ENCODE measurements at places on chromosomes 6 and 20.

- DNase-seq, result no peak
Observed at GRCh38 chr6:146281651-146282362, 252.9 kb downstream of the GRM1 start.

DNA sequence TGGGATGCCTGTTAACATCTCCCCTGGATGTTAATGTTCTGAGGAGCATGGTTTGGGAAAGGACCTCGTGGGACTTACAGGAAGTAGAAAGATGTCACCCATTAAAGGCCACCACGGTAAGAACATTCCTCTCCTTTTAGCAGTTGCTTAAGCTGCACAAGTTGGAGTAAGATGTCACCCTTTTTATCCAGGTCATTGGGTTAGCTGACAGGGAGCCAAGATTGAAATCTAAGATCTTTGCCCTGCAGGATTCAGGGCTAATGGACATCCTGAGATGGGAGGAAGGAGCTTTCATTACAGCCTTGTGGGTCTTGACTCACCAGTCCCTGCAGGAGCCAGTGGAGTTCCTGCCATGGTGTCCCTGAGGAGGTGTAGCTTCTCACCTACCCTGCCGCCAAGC, 22.1 kb downstream of the PABPC1L start:
- no peak for DNase-seq

DNA sequence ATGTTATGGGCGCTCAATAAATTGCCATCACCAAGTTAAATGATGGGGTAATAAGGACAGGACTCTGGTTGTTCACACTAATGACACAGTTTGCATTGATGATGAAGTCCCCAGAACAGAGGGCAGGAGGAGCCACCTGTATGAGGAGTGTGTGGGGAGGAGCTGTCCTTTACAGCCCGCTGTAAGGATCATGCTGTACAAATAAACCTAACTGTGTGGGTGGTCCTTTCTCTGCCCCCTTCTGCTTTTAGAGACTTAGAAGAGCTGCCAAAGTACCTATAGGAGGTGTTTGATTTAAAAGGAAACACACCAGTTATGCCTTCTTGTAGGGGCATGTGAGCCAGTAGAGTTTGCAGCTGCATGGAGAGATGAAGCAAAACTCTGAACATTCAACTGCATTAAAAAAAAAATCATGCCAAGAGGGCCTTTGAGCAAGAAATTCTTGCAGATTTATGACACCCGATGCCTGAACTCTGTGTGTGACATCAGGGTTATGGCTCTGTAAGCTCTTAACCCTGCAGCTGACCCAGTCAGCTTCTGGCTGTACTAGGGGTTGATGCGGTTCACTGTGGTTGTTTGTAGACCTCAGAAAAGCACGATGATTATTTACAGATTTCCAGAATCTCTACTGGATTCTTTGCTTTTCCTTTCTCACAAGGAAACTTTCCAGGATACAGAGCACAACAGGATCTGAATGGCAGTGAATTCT, 67.4 kb downstream of the UST start:
- DNase-seq, result no peak

DNA sequence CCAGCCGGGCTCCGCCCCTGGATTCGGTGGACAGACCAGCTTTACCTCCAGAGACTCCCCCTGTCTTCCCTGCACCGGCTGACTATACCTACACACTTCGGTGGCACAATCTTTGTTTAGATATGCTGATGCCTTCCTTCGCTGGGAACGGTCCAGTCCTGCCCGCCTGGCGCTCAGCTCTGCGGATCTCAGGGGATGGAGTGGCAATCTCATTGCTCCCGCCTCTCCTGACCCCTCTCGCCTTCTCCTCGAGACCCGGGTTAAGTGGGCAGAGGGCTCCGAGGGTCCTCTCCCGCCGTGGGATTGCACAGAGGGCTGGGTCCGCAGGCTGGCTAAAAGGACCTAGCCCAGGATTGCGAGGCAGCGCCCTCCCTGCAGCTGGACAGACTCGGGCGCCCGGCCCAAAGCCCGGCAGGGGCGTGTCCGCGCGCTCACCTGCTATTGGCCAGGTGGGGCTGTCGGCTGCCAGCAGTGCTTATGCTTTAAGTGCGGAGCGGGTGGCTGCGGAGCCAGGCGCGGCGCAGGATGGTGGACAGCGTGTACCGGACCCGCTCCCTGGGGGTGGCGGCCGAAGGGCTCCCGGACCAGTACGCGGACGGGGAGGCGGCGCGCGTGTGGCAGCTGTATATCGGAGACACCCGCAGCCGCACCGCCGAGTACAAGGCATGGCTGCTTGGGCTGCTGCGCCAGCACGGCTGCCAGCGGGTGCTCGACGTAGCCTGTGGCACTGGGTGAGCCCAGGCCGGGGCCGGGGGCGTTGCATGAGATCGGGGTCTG, at the start of gene GNMT:
TSS of gene GNMT (plus strand) at position 512 of the 777 bp plus-strand sequence. CDS start at position 526, 14 bp downstream.
- DNase-seq, result peak; percentile 40

DNA sequence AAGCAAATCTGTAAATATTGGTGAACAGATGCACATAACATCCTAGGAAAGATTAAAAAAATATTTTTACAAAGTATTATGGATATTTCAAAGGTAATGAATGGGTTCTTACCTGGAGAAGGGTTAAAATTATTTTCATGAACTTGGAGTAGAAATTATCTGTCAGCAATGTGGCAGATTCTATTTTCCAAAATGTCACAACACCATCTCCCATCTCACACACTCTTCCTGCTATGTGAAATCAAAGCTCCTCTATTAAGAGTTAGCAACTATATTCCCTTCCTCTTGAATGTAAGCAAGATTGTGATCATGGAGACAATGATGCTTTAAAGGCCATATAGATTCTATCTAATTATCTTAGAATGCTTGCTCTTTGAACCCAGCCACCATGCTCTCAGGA, 304.5 kb downstream of the EYS start:
- DNase-seq, result no peak

DNA sequence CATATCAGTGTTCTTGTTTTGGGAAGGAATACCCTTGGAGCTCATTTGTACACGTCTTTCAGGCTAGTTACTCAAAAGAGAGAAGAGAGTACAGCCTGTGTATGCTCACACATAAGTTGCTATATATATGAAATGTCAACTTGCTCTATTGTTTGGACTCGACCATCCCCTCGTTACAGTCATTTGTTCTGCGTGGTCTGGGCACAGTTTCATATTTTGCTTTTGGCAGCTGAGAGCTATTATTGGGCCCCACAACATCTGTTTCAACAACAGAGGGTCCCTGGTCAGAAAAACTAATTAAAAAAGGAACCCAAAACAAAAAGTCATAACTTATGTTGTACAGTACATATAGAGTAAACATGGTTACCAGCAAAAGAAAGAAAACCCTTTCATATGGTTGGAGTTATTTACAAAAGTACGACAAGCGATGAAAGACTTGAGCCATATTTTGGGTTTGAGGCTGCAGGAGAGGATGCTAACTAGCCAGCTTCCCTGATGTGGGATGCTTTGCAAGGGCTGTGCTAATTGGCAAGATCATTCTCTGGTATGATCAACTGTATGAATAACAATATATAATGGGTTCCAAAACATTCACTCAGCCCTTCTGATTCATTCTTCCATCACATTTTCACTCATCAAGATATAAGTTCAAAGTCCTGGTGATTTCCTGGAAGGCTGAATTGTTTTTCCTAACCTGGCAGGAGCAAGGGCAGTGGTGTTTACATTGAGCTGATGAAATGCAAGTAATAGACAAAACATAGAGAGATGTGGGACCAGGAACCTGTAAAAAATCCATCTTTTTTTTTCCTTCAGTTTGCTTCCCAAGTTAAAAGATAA, 137.9 kb downstream of the RPS12 start:
- peak; percentile 49 for DNase-seq

- no peak for DNase-seq
Observed at GRCh38 chr6:17679726-17680125, 27.0 kb downstream of the NUP153 start.

- no peak for DNase-seq
Observed at GRCh38 chr20:37396416-37397075, 50.6 kb downstream of the SRC start.

- no peak for DNase-seq
Observed at GRCh38 chr6:28356666-28357020, 6.9 kb downstream of the ZKSCAN3 start.

GRCh38 chr6:90936286-90936685, 349.4 kb upstream of the MAP3K7 start:
- DNase-seq, result no peak

All from fibroblast of lung (primary cell).